ENCODE measurements at places on chromosomes 13 and 19. TPM values are rescaled to one million over a fixed set of nuclear protein-coding genes. Genes with fewer than 3 reads are reported as not detected.

GRCh38 chr13:22506096-22506691 lies 674.6 kb upstream of the SGCG start:
- no peak for DNase-seq

DNA sequence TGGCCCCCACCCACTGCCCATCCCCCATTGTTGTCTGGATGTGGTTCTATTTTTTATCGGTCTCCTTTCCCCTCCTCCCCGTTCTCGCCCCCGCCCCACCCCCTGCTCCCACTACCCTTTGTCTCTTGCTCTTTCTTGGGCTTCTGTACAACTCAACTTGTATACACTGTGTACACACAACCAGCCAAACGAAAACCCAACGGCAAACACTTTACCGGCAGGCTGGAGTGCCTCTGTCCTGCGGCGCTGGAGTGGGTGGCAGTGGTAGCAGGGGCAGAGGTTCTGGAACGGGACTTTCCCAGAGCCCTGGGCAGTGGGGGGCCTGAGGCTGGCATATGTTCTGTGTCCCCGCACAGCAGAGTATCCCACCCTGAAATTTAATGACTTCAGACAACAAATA lies 13.7 kb downstream of the RRAS start:
- no peak for DNase-seq

GRCh38 chr19:11264452-11265176 lies 2.3 kb upstream of the DOCK6 start:
- no peak for DNase-seq

- no peak for DNase-seq
Measured at GRCh38 chr13:75091718-75092117, 390.3 kb downstream of the TBC1D4 start.

- no peak for DNase-seq
Measured at GRCh38 chr13:41603917-41604316, 146.6 kb downstream of the RGCC start.

The OR10H5 gene
- not detected for total RNA-seq

The TNFSF13B gene
- total RNA-seq = 12.3 TPM

The ERICH6B gene
- not detected for total RNA-seq

The TMEM150B gene
- total RNA-seq = 5.1 TPM

All from sciatic nerve (tissue), 2 donors.